NCI-H774 (cell line): ENCODE measurements at places on chromosomes 7 and 10.

DNA sequence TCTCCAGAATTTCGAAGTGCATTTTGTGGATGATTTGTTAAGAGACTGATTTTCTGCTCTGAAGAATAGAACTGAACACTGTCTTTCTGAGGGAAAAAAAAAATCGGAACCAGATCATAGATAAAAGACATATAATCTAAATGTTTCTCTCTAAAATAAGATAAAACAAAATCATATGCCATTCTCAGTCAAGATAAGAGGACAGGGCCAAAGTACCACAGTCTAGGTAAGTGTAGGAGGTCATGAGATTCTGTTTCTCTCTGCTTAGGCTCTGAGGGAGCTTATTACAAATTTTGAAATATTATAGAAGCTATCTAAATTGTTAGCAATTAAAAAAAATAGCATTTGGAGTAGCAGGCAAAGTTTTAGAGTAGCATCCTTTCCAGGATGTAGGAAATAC is 702 bp upstream of the AOAH start:
- no peak for DNase-seq

- no peak for DNase-seq
These were observed 94.3 kb upstream of the GNAI1 start for GRCh38 chr7:80040335-80040734.

DNA sequence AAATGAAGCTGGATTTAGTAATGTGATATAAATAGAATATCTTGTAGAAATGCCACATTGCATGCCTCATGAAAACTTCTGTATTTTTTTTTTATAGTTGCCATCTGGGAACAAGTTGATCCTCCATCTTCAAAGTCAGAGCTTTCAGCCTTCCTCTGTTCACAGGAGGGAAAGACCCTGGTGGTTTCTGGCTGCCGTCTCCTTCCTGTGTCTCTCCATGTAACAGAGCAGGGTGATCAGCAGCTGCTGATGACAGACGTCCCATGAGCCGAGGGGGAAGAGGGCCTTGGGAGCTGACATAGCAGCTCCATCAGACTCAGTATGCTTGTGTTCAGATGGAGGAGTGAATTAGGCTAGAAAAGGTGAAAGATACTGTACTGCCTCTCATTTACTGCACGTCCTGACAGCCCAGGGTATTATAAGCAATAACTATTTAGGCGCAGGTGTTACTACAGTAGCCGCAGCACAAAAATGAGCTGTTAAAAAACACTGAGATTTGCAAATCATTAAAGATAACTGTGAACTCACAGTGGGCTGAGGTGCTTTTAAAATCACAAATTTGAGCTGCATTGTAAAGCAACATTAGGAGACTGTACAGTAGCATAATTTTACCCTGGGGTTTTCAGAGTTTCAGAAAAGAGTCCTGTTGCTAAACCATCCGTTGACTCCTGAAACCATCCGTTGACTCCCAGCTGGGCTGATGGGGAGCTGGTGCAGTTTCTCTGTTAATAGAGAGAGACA is 103.3 kb downstream of the CFAP58 start:
- no peak for DNase-seq

- DNase-seq: no peak
These were observed 203.7 kb downstream of the GLRX3 start for GRCh38 chr10:130339911-130340310.

DNA sequence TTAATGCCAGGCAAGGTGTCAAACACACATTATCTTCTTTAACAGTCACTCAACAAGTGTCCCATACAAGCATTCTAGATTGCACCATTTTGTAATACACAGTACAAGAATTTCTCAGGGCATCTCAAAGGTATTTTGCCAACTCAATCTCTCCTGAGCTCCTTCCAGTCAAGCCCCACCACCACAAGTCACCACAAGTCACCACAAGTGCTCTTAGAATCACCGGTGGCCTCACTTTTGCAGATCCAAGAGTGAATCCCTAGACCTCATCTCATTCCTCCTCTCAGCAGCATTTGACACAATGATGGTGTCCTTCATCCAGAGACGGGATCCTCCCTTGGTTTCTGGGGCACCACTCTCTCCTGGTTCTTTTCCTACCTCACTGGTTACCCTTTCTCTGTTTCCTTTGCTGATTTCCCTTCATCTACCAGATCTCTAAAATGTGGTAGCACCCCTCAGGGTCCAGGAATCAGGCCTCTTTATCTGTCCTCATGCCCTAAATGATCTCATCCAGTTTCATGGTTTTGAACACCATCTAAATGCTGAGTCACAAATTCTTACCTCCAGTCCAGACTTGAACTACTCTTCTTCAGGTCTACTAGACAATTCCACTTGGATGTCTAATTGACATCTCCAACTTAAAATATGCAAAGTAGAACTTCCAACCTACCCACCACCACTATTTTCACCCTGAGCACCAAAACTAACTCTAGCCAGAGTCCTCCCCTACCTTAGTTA is 26.9 kb downstream of the VPS41 start:
- DNase-seq: no peak
